ENCODE measurements at places on chromosomes 2 and 18. TPM values are rescaled to one million over a fixed set of nuclear protein-coding genes. Genes with fewer than 3 reads are reported as not detected.

Gene CPS1
- total RNA-seq, result 2.3 TPM

Gene OSR1
- not detected for total RNA-seq

Gene UGT1A5
- not detected for total RNA-seq

Gene RNF144A
- total RNA-seq, result 13.5 TPM

Gene ATP8B1
- total RNA-seq, result not detected

Gene GMCL1
- 15.5 TPM for total RNA-seq

Gene MDH1
- 191 TPM for total RNA-seq

Gene USP37
- 31.5 TPM for total RNA-seq

Gene PTPRN
- total RNA-seq, result not detected

Gene CREG2
- not detected for total RNA-seq

Gene SPEG
- total RNA-seq, result 0.94 TPM

DNA sequence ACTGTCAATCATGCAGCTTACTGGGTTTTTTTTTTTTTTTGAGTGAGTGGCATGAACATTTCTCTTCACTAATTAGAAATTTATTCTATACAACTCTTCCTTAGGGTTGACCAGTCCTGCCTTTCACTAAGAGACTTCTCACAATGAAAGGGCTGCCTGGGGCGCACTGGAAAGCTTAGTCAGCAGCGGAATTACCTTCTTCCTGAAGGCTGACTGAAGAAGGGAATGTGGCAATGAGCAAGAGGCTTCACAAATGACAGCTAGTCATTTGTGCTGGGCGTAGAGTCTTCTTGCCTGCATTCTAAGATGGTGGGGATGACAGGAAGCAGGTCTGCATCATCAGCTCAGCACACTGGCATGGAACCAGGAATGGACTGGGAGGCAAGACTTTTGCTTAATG, 15.6 kb upstream of the SCN3A start:
- no peak for DNase-seq

DNA sequence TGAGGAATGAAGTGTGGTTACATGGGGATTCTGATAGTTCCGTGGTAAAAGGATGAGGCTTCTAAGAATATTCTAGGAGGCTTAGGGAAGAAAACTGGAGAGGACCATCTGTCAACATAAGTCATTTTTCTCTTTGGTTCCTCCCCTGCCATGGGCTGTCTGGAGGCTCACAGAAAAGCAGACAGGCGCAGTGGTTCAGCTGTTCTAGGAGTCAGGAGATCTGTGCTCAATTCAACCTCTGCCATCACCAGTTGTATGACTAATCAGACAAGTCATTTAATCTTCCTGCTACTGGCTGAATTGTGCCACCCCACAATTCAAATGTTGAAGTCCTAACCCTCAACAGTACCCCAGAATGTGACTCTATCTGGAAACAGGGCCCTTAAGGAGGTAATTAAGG, 36.4 kb downstream of the ADAM17 start:
- no peak for DNase-seq

GRCh38 chr2:8312861-8313830, 368.7 kb upstream of the ID2 start:
- DNase-seq, result no peak

GRCh38 chr2:238320648-238321281, 447 bp downstream of the TRAF3IP1 start:
- DNase-seq, result no peak

- DNase-seq, result no peak
Observed at GRCh38 chr18:10240973-10241372, 213.5 kb upstream of the APCDD1 start.

- DNase-seq, result no peak
Observed at GRCh38 chr2:225289659-225290058, 109.9 kb upstream of the NYAP2 start.

DNA sequence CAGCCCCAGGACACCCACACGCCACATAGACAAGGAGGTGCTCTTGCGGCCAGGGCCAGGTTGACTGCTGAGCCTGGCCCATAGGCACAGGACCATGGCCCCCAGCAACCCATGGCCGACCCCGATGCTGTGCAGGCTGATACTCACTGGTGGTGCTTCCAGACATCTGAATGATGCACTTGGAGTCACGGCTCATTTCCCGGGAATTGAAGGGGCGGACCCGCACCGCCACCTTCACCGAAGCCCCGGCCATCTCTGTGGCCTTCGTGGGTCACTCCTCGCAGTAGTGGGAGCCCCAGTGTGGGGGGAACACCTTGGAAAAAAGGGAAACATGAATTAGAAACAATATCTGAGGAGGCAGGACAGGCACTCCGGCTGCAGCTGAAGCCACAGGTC, 22.5 kb downstream of the KIF1A start:
- DNase-seq, result peak; percentile 38

- no peak for DNase-seq
Observed at GRCh38 chr2:39661826-39662225, 3.9 kb upstream of the TMEM178A start.

GRCh38 chr2:105104208-105104731, 66.4 kb downstream of the MRPS9 start:
- DNase-seq, result no peak

DNA sequence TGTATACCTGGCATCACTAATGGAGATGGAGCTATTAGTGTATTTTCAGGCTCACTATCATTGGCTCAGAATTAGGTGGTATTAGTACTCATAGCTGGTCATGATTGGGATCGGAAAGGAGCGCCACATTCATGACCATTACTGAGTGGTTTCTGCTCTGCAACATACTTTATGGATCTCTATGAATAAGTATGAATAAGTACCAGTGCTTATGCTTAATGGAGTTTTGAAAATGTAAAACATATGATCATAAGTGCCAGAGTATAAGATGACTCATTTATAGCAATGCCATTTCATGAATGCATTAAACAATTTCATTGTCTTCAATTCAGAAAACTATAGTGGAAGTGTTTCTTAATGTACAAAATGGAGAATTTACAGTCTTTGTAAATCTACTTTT, 156.7 kb downstream of the GALNT3 start:
- DNase-seq, result no peak

- DNase-seq, result peak; percentile 6
Observed at GRCh38 chr18:53944721-53945120, 279.7 kb downstream of the MBD2 start.

DNA sequence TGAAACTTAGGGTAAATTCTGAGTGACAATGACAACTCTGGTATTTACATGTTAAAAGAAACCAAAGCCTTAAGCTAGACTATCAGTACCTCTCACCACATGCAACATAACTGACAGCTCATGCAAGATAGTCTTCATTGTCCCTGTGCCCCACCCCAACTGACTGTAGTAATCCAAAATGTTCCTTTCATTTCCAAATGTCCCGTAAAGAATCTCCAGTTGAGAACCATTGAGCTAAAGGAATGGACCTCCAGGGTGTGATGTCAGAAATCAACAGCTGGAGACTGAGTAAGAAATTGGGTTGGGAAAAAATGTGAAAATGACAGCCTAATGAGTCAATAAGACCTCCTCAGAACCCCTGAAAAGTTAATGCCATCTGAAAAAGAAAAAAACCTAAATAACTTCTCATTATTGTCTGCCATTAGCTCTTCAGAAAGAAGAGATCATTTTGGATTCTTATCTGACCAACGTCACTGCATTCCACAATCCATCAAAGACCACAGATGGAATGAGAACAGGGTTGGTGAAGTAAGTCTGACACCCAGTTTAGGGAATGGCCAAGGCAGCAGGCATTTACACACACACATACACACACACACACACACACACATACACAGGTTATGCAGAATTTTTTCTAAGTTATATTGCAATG, 51.7 kb upstream of the ACVR2A start:
- DNase-seq, result no peak

- DNase-seq, result no peak
Observed at GRCh38 chr2:100721693-100722092, 98.2 kb upstream of the NPAS2 start.

- DNase-seq, result no peak
Observed at GRCh38 chr2:9266711-9267110, 60.1 kb downstream of the ASAP2 start.

GRCh38 chr2:85763831-85764230, 10.0 kb downstream of the ATOH8 start:
- DNase-seq, result no peak

GRCh38 chr18:74914648-74915047, 294.3 kb downstream of the PTGR3 start:
- DNase-seq, result no peak

- no peak for DNase-seq
Observed at GRCh38 chr18:35671966-35672603, 90.5 kb downstream of the GALNT1 start.

DNA sequence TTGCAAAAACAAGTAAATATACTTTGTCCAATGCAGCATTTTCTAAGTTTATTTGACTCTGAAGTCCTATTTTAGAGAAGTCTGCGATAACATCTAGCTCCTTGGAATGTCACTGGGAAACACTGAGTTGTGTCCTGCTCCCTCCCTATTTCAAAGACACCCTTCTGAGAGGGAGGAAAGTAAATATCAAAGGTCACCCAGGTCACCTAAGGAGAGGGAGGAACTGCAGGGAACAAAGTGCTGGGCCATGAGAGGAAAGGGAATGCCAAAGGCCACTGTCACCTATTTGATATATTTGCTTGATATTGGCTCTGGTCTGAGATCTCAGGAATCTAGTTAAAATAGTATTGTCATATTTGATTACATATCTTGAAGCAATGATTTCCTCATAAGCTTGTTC, 201.3 kb downstream of the GCA start:
- no peak for DNase-seq

GRCh38 chr2:224359569-224359968, 42.3 kb downstream of the FAM124B start:
- no peak for DNase-seq

All from CD8-positive, alpha-beta memory T cell (primary cell).